ENCODE measurements at places on chromosomes 7 and 10.
A peak's percentile ranks its signal among the peaks of the same experiment; 100 is the strongest.

- no peak for DNase-seq
Measured at GRCh38 chr7:664997-665735, 61.3 kb upstream of the DNAAF5 start.

GRCh38 chr10:33178026-33178755 lies 156.3 kb downstream of the NRP1 start:
- no peak for DNase-seq

GRCh38 chr7:128727239-128727638 lies 11.9 kb upstream of the CALU start:
- DNase-seq = no peak

DNA sequence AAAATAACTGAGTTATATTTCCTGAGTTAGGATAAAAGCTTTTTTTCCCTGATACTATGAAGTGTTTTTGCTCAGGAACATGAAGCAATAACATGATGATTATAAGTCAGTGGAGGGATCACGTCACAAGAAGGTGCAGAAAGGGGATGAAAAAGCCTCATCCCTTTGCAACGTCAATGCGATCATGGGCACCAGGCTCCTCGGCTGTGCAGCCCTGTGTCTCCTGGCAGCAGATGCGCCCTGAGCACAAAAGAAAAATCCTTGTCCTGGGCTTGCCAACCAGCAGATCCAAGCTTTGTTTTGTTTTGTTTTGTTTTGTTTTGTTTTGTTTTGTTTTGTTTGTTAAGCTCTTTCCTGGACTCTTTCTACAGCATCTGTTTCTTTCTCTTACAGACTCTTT lies 103.5 kb upstream of the PRSS1 start:
- no peak for DNase-seq

DNA sequence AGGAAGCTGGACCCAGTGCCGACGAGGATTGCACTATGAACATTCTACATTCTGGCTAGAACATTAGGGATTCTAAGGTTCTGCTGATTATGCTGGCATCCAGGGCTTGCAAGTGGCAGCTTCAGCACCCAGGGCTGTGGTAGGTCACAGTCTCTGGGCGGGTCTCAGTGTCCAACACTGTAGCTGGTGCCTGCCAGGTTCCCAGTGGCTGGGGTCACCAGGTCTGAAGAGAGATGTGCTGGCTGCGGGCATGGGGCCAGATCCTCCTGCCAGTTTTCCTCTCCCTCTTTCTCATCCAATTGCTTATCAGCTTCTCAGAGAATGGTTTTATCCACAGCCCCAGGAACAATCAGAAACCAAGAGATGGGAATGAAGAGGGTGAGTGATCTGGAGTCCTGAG lies at the start of gene PTTG1IP2:
Gene PTTG1IP2, plus strand, starts transcription at position 86 of the 400 bp plus-strand sequence. Its CDS starts 148 bp downstream, at position 234.
- DNase-seq = no peak

- no peak for DNase-seq
Measured at GRCh38 chr10:23824822-23825221, 384.1 kb upstream of the KIAA1217 start.

DNA sequence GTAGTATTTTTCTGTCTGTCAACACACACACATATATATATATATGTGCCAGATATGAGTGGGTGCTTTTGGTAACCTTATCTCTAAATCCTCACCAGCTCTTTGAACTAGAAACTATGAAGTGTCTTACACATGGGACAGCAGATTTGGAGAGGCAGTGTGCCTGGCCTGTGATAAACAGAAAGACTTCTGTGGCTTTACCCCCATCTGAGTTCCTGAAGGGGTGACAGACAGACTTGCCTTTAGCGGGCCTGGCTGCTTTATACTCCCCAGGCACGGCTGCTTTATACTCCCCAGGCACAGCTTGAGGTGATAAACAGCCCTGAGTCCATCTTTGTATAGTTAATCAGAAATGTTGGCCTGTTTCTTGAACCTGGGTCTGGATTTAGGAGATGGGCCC lies 5.6 kb downstream of the BAG3 start:
- no peak for DNase-seq

DNA sequence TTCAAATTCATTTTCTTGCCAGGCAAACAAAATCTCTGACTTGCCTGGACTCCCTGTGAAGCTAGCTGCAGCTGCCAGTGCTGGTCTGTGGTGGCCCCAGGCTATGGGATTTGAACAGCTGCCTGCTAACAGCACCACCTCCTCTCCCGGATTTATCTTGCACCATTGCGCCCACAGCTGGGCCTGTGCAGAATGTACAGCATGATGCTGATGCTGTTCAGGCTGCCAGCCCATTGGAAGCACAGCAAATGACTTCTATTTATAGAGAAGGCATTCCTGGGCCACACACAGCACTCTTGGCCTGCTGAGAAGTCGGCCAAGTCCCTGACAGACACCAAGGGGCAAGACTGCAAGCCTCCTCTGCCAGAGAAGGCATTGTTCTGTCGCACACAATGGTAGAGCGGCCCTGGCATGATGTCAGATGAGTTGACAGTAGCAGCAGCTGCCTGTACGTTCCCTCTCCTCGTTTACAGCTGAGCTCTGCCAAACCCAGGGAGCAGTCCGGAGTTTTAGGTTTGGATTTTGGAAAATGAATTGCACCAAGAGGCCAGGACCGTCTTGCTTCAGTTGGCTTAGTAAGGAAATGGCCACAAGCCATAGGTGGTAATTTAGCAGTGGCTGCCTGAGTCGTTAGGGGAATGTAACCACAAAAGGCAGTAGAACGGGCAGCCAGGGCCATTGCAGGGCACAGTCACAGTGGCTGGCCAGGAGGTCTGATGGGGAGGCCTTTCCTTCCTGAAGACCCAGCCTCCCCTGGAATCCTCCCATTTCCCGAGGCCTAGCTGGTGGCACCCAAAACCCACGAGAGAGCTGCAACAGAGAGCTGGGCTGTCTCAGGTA lies 38.5 kb downstream of the MTURN start:
- peak; percentile 93 for DNase-seq

GRCh38 chr10:48406658-48407057 lies 100.2 kb downstream of the MAPK8 start:
- DNase-seq = peak; percentile 39

GRCh38 chr7:14197280-14197679 lies 207.8 kb upstream of the ETV1 start:
- DNase-seq = no peak

DNA sequence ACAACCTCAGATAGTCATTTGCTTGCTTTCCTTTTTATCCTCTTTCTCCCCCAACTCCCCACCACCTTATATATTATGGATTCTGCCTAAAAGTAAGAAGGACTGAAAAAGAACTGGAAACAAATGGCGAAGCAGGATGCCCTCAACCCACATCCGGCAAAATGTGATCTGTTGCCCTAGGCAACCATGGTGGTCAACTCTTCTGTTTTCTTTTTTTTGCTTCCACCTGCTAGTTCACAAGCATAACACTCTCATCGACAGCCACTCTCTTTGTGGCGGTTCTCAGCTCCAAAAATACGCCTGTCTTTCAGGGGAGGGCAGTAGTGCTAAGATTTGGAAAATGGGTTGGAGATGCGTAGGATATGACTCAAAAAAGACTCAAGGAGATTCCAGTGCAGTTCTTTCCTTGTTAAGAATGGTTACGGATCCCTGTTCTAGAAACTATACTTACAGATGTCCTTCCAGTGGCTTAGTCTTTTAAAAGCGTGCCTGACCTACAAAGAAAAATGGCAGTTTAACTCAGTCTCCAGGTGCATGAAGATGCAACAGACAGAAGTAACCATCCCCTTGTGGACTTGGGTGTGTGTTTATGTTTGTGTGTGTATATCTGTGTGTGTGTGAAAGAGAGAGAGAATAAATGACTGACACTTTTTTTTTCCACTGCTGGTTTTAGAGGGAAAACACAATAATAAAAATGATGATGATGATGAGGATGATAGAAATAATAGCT lies 10.7 kb downstream of the APBB1IP start:
- DNase-seq = no peak

DNA sequence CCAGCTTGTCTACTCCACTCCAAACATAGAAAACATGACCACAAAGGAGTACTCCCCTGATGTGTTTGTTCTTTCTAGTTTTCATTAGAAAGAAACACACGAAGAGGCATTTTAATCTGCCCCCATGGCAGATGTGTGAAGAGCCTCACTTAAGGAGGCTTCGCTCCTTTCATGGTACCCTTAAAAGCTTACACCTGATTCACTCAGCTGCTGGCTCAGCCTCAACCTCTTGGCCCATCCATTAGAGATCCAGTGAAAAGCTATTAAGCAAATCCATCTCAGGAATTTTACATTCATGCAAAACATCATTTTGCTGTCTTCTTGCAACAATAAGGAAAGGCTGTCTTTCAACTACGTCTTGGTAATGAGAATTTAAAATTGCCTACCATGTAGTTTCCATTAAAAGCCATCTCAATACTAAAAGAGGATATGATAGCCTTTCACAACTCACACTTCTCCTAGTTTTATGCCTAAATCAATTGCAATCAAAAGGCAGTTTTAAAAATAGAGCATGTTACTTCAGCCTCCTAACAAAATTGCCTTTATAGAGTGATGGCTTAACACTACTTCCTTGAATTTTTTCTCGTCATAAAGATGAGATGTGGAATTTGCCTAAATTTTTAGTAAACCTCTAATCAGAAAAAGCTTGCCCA lies 22.7 kb downstream of the MACC1 start:
- DNase-seq = peak; percentile 65

DNA sequence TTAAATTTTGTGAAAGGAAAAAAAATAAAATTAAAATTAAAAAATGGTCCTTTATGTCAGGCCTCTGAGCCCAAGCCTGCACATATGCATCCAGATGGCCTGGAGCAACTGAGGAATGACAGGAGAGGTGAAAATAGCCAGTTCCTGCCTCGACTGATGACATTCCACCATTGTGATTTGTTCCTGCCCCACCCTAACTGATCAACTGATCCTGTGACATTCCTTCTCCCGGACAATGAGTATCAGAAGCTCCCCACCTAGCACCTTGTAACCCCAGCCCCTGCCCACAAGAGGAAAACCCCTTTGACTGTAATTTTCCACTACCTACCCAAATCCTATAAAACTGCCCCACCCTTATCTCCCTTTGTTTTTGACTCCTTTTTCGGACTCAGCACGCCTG lies 972.2 kb upstream of the GHITM start:
- DNase-seq = no peak

- no peak for DNase-seq
Measured at GRCh38 chr7:85239109-85239508, 52.3 kb upstream of the SEMA3D start.

DNA sequence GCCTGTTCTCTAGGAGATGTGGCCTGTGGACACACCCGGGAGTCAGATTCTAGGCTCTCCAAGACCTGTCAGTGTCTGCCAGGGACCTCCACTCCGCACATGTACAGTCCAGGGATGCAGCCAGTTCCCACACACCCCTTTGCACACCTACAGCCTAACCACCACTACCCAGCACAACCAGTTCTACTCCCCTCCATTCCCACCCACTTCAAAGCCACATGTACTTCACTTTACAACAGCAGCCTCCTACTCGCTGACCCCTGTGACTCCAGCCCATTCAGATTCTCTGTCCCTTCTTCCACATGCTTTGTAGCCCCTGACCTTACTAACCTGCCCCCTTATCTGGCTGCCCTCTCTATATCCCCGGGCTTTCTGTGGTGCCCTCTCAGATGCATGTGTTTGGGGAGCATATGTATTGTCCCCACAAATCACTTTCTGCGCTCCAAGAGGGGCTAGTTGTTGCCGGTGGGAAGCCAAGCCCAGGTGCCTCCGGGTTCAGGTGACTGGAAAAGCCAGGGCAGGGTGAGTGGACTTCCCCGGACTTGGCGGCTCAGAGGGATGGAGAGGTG lies 7.2 kb downstream of the LBX1 start:
- no peak for DNase-seq

- DNase-seq = no peak
Measured at GRCh38 chr10:15027741-15028140, 16.0 kb upstream of the OLAH start.

- DNase-seq = peak; percentile 68
Measured at GRCh38 chr10:72889391-72889831, 4.1 kb upstream of the OIT3 start.

- DNase-seq = no peak
Measured at GRCh38 chr7:76505168-76506080, 4.9 kb upstream of the UPK3B start.

GRCh38 chr7:152006336-152006735 lies 19.1 kb upstream of the GALNT11 start:
- DNase-seq = no peak

DNA sequence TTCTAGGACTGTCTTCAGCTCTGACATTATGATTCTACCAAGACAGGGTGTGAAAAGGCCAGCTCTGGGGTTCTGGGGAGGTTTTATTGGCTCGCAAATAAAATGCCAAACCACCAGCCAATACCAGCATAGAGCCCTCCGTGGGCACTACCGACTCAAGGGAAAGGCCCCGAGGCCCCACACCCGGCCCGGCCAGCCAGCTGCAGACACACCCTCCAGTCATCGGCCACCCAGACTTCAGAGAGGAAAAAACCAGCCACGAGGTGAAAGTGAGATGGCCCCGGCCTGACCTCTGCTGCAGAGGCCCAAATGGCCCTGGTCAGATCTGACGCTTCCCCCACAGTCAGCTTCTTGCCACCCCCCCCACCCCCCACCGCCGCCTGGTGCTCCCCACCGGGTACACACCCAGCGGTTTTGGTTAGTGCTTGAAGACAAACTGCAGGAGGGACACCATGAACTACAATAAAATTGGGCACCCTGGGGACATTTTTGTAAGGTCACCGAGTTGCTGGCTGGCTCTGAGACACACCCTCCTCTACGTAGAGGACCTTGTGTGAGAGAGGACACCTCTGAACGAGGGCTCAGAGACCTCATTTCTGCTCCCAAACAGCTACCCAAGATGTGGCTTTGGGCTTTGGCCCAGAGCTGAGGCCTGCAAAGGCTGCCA lies 79.9 kb downstream of the PRKAG2 start:
- DNase-seq = no peak

GRCh38 chr7:650339-651031 lies 76.0 kb upstream of the DNAAF5 start:
- no peak for DNase-seq

All from DMS79 treated with DMSO at 0.1 percent for 48 hours (cell line).